ENCODE measurements at places on chromosomes 1 and 21.

- no peak for DNase-seq
Observed at GRCh38 chr1:40703316-40703715, 11.8 kb downstream of the NFYC start.

GRCh38 chr21:39452970-39453342 is 1.2 kb downstream of the SH3BGR start:
- no peak for DNase-seq

DNA sequence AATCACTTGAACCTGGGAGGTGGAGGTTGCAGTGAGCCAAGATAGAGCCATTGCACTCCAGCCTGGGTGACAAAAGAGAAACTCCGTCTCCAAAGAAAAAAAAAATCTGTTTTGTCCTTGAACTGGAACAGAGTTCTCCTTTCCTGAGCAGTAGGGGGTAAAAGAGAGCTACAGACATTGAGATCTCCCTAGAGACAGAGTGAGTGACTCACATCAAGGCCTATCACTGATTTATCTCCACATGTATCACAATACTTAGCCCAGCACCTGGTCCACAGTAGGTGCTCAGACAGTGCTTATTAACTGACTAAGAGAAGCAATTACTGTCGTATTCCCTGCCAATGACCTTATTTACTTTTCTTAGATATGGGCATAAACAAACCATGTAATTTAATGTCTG is 354.1 kb upstream of the C1orf87 start:
- DNase-seq: no peak

DNA sequence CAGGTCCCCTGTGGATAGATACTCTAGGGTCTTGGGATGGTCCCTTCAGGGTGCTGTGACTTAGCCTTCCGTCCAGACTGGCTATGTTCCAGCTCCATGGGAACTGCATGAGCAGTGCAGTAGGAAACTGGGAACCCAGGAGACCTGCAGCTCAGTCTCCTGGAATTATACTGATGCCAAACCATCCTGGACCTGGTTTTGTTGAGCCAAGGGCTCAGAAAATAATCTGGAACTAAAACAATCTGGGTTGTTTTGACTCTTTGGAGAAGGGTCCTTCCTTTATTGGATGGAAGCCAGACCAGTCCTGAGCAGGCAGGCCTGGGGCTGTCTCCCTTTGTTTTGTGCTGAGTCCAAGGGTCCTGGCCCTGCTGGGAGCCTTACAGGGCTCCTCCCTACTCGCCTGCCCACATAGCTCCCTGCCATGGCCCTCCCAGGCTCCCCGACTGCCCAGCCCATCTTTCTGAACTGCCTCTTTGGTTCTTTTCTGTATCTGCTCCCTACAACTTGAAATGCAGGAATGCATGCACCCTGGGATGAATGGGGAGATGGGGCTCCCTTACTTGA is 1.2 kb downstream of the IPO13 start:
- no peak for DNase-seq

DNA sequence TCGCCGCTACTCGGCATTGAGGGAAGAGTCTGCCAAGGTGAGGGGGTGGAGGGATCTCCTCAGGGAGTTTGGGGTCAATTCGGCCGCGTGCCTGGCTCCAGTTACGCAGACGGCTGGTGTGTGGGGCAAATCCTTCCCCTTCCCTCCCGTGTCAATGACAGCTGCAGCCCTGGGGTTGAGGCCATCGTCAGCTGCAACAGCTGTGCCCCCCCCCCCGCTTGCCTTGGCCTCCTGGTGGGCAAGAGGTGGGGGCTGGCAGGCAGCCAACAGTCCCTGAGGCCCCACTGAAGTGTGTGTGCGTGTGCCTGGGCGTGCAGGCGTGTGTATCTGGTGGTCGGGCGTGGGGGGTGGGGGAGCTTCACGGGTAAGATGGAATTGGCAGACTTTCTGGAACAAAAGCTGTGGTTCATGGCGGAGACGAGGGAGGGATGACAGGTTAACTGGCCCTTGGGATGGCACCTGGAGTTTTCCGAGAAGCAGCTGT is 25.6 kb downstream of the PPFIA4 start:
- no peak for DNase-seq

GRCh38 chr21:44987301-44987885 is 47.6 kb downstream of the SLX9 start:
- DNase-seq: no peak

- no peak for DNase-seq
Observed at GRCh38 chr1:65279070-65279779, 30.1 kb upstream of the DNAJC6 start.

- peak; percentile 67 for DNase-seq
Observed at GRCh38 chr1:221937155-221937953, 195.5 kb upstream of the DUSP10 start.

GRCh38 chr1:21782349-21782867 is 541 bp downstream of the USP48 start:
- peak; percentile 88 for DNase-seq

DNA sequence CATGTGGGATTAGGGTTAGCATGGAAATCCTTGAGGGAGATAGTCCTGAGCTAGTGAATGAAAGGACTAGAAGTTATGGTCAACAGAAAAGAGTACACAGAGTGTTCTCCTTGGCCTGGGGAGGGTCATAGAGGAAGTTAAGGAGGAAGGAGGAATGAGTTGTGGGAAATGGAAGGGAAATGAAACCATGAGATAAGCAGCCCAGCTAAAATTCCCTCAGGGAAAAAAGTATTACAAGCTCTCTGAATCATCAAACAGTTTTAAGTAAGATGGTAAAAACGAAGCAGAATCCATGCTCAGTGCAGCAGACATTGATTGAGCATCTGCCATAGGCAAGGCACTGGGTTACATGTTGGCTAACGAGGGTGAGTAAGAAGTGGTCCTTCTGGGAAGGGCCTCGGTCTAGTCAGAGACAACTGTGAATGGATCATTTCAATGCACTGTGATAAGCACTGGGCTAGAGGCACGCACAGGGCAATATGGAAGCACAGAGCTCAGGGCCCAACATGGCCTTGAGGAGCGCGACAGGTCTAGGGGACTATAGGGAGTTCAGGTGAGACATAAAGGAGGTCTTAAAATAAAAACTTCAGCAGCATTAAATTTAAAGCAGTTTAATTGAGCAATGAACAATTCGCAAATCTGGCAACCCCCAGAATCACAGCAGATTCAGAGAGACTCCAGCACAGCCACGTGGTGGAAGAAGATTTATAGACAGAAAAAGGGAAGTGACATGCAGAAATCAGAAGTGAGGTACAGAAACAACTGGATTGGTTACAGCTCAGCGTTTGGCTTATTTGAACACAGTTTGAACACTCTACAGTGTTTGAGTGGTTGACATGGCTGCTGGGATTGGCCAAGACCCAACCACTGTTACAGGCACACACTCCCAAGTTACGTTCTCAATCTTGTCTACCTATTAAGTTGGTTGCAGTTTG is 219.5 kb downstream of the HLX start:
- DNase-seq: no peak

DNA sequence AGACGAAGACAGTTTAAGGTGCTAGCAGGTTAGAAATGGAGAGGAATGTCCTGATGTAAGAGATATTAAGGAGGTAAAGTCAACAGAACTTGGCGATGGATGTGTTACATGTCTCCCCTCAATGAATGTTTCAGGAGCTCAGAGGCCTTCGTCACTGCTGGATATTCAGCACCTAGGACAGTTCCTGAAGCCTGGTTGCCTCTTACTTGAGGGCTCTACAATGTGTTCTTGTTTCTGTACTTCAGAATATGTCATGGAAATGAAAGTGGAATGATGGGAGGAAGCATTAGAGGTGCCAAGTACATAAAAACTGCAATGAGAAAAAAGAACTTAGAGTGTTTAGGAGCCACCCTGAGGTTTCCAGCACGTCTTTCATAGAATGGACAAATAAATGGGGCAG is 17.7 kb downstream of the TNR start:
- DNase-seq: peak; percentile 41

GRCh38 chr21:28261298-28261697 is 731.4 kb downstream of the LTN1 start:
- DNase-seq: no peak

DNA sequence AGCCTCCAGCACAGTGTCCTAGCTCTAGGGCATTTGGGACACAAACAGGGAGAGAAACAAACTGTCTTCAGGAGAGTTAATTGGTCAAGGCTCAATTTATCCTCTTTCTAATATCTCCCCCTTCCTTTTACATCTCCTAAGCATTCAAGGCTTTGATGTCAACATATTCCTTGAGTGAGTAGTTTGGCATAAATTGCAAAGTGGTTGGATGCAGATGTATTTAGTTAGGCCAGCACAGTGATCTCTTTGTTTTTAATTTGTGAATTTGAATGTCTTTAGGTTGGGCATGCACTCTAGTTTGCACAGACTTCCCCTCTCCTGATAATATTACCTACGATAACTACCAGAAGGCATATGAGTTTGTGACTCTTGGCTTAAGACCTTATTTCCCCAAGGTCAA is 12.5 kb upstream of the OLFML2B start:
- no peak for DNase-seq

DNA sequence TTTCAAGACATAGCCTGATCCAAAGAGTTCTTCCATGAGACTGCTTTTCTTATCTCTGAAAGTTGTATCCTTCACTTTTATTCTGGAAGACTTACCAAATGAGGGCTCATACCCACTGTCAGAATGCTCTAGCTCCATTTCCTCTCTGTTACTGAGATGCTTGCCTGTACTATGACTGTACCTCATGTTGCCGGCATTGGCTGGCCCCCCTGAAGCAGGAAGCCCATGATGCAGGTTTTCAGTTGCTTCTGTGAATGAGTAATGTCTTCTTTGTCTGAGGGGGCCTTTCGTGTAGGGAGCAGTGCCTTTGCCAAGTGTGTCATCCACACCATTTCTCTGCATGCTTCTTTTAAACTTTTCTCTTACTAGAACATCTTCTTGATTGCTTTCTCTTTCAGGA is 39.5 kb downstream of the LCA5L start:
- no peak for DNase-seq

- DNase-seq: peak; percentile 85
Observed at GRCh38 chr1:27668808-27669723, 2.9 kb downstream of the IFI6 start.

- no peak for DNase-seq
Observed at GRCh38 chr1:74772945-74773344, 40.0 kb downstream of the TYW3 start.

GRCh38 chr1:38433084-38433722 is 386.6 kb upstream of the POU3F1 start:
- no peak for DNase-seq

- DNase-seq: no peak
Observed at GRCh38 chr1:162117039-162117774, 47.7 kb downstream of the NOS1AP start.

DNA sequence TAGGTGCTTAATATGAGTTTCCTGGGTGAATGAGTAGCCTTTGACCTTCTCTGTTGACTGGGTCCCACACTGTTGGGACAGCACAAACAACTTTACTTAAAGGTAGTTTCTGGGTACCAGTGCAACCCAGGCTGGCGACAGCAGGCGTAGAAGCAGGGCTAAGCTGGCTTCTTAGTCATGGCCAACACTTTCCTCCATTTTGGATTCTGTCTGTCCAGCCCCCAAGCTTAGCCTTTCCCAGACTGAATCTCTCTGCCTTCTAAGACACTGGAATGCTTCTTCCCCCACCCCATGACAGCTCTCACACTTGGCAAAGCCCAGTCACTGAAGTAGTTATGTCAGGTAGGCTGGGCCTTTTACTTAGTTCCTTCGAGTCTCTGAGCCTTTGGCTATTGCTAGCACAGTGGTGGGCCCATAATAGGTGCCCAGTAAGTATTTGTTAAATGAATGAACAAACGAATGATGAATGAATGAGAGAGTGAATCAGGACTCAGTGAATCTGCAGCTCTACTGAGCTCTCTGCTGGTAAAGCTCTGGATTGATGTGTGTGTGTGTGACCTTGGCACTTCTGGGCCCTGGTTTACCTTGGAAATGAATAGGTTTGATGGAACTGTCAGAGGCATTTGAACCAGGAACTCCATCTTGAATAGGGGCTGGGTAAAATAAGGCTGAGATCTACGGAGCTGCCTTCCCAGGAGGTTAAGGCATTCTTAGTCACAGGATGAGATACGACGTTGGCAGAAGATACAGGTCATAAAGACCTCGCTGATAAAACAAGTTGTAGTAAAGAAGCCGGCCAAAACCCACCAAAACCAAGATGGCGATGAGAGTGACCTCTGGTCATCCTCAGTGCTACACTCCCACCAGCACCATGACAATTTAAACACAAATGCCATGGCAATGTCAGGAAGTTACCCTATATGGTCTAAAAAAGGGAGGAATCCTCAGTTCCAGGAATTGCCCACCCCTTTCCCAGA is 37.4 kb upstream of the ID3 start:
- DNase-seq: no peak

DNA sequence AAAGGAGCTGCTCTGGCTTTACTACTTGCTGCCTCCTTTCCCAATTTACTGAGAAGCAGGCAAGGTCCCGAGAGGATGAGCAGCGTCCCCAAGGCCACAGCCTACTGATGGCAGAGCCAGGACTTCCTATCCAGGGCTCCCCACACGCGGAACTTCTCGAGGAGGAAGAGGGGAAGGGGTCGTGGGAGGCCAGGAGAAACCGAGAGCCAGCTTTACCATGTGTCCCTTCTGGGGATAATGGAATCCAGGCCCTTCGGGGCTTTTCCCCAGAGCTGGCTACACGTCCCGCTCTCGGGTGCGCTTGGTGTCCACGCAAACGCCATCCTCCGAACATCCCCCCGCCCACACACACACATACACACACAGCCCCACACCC is 4.3 kb upstream of the CCN1 start:
- DNase-seq: no peak

- no peak for DNase-seq
Observed at GRCh38 chr1:43177691-43178090, 5.6 kb downstream of the CFAP57 start.

GRCh38 chr1:77832901-77833300 is 53.5 kb downstream of the MIGA1 start:
- no peak for DNase-seq

GRCh38 chr1:43280692-43281091 is 4.7 kb downstream of the C1orf210 start:
- DNase-seq: no peak

Measured in GM12865 (cell line).